ENCODE measurements at places on chromosomes 3 and 15. TPM values are rescaled to one million over a fixed set of nuclear protein-coding genes. Genes with fewer than 3 reads are reported as not detected.

DNA sequence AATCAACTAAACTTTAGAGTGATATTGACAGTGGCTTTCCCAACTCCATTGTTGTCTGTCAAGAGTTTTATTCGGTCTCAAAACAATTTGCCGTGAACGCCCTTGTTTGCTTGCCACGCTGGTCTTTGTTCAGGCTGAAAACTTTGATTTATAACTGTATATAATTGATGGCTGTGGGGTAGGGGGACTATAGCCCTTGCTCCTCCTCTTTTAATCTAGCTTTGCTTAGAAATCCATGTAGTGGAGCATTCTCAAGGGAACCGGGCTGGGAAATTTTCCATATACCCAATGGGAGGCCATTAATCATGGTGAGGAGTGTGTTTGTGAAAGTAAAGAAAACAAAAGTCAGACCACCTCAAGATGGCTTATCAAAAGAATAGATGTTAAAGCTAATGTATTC is 339.8 kb upstream of the RARB start:
- no peak for DNase-seq

DNA sequence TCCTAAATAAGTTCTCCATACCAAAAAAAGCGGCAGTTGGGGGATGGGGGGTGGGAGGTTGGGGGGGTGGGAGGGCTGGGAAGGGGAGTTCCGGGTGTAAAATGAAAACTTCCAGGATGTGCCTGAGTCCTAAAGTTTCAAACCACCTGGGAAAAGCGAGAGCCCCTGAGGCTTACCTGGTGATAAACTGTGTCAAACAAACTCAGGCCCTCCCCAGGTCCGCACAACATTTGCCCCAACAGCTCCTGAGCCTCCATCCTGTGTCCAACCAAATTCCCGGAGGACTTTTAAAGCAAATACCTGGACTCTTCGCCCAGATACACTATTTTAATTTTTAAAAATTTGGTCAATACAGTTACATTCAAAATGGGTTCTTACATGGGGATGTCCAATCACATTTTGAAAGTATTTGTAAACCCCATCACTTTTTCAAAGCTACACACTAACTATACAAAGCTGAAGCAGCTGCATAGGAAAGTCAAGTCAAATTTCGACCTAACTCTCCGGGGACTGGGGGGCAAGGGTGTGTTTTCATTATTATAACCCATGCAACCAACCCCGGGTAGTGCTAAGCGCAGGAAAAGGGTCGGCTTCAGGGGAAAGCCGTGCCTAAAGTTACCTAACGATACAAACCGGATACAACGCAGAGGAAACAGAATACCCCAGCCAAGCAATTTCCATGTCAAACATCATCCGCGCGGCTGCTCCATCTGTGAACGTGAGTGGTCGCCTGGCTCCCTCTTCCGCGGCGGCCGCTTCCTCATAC is 685 bp upstream of the FOXB1 start:
- DNase-seq, result no peak

DNA sequence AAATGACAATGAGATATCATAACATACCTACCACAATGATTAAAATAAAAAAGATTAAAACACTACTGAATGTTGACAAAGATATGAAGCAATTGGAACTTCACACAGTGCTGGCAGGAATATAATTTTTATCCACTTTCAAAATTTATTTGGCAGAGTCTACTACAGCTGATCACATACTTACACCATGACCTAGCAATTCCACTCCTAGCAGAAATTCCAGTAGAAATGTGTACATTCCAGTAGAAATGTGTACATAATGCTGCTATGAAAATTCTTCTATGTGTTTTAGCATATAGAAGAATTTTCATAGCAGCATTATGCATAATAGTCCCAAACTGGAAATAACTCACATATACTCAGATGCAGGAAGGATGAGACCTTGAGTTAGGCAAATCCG is 43.5 kb downstream of the IFT57 start:
- DNase-seq, result no peak

DNA sequence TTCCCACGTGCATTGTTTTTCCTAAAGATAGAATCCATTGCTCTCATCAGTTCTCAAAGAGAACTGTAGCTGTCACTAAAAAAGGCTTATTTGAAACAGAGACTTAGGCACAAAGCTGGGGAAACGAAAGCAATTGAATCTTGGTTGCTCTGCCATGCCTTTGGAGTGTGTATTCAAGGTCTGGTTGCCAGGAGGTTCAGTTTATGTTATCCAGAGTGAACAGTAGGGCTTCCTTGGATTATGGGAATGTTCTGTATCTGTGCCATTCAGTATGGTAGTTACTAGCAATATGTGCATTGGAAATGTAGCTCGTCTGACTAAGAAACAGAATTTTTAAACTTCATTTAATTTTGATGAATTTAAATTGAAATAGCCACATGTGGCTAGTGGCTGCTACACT is 50.6 kb downstream of the CLSTN2 start:
- no peak for DNase-seq

DNA sequence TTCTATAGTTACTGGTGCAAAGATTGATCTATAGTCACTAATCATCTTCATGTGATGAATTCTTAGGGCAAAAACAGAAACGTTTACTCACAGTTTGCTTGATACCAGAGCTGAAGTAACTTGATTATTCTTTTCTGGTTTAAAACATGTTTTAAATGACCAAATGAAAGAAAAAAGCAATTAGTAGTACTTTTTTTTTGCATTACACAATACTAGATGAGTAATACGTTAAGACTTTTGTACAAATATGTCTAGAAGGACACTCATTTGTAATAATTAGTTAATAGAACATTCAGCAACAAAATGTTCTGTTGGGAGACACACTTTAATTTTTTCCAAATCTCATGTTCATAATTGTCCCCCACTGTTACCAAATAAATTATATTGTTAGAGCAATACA is 523.2 kb downstream of the SOX2 start:
- no peak for DNase-seq

GRCh38 chr3:190429681-190430080 is 20.0 kb downstream of the TMEM207 start:
- DNase-seq, result no peak

DNA sequence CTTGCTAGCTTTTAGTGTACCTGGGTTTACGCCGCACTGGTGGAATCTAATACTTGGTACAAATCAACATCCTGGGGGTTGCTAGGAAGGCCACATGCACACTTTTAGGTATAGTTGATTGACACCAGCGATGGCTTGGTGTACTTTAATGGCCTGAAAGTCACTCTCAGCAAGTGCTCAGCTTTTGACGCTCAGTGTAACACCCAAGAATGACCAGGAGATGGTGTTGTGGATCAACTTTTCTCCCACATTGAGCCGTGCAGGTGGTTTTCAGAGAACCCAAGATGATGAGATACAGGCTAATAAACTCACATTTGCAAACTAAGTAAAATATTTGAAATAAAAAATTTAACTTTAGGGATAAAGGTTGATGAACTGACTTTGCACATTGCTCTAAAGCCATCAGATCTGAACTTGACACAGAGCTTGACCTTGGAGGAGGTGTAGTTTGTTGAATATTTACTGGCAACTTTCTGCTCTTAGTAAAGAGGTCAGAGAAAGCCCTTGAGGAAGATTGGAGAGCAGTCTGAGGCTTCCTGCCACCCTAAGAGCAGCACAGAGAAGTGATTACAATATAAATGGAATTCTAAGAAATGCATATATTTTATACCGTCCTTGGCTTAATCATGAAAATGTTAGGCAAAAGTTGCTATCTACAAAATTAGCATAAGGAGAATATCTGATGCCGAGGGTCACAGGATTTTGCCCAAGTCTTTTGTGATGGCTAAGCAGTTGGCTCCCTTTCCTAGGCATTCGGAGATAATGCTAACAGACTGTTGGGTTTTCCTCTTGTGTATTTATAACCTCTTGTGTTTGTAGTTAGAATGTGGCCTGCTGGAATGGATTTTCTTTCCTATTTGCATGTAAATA is 143.4 kb upstream of the RASGRP1 start:
- peak; percentile 36 for DNase-seq

The AP4E1 gene
- 9.2 TPM for total RNA-seq

The EOMES gene
- total RNA-seq, result 0.46 TPM

The CDHR4 gene
- total RNA-seq, result not detected

The RHOV gene
- 11.7 TPM for total RNA-seq

The SIDT1 gene
- total RNA-seq, result 31.2 TPM

The ZDHHC19 gene
- total RNA-seq, result 3.9 TPM

All from prostate gland (tissue), 2 donors.